ENCODE measurements at places on chromosomes 16 and 17.

GRCh38 chr17:43171586-43172487 is 823 bp downstream of the NBR1 start:
- no peak for DNase-seq

DNA sequence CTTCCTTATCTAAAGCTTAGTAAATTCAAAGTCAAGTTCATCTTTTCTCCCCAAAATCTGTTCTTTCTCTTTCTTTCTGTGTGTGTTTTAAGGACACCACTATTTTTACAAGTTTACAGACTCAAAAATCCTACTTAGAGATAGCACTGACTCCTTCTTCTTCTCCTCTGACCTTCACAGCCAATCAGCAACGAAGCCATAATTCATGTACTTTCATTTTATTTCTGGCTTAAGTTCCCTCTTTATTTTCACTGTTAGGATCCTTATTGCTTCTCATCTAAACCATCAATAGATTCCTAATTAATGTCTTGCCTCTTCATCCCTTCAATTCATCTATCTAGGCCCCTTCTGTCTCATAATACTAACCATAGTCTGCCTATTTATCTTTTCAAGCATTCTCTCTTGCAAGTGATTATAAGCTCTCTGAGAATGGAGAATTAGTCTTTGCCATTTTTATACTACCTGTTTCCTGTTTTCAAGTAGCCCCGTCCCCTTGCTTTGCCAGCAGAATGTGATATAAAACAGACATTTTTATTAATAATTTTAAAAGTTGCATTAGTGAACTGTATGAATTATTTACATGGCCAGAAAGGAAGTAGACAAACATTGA is 27.0 kb downstream of the CDC27 start:
- DNase-seq: no peak

DNA sequence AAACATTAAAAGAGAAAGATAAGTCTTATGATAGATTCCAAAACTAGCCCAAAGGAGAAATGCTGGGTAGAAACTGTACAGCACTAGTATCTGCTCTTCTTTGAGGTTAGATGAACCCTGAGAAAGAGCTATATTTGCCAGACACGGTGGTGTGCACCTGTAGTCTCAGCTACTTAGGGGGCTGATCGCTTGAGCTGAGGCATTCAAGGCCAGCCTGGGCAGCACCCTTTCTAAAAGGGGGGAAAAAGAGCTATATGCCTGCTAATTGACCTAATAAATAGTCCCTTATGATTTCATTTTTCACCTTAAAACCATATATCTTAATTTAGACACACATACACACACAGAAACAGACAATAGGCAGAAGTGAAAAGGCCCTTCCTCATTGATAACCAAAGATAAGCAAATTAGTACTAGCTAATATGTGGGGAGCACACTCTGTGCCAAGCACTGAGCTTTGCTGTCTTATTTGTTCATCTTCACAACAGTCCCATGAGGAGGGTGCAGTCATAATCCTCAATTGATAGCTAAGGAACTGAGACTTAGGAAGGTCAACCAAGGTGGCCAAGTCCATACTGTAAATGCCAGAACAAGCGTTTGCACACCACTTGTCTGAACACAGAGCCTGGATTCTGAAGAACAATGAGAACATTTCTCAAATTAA is 56.6 kb upstream of the NLK start:
- DNase-seq: no peak

- DNase-seq: no peak
Observed at GRCh38 chr16:54506214-54506580, 219.6 kb upstream of the IRX3 start.

- no peak for DNase-seq
Observed at GRCh38 chr16:69083306-69083941, 22.0 kb upstream of the HAS3 start.

- DNase-seq: no peak
Observed at GRCh38 chr16:1920727-1921171, 2.5 kb upstream of the HS3ST6 start.

DNA sequence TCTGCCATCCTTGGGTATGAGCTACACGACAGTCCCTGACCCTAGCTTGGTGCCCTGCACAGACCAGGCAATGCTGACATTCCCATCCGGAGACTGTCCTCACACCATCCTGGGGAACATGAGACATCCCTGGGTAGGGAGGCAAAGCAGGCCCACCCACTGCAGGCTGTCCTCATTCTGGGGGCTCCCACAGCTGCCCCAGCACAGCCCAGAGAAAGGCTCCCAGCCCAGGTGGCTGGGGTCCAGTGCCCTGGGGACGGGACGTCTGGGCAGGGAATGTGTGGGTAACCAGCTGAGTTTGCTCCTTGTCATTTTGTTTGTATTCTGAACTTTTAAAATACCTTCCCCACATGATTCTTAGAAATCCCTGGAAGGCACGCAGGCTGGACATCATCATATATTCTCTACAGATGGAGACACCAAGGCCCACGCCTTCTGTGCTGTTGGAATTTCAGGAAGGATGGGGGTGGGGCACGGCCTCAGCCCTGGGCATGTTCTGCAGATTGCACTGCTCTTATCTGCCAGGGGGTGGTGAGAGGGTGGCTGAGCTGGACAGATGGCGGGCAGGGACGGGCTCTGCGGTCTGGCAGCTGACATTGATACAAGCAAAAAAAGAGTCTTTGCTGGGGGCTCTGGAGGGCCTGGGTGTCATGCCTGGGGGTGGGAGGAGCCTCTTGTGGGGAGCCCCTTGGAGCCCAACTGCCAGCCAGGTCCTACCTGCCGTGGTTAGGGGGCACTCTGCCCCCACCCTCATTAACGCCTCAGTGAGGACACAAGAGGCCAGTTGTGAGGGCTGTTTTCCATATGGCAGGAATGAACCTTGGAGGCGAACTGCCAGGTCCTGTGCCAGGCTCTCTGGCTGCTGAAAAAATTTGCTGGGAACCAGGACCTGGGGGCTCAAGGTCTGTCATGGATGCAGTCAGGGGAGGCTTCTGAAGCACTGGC is 28.4 kb downstream of the LRRC75A start:
- no peak for DNase-seq

- DNase-seq: no peak
Observed at GRCh38 chr16:53528797-53529196, 25.8 kb upstream of the AKTIP start.

- no peak for DNase-seq
Observed at GRCh38 chr17:54235571-54235970, 412.8 kb downstream of the KIF2B start.

GRCh38 chr17:80703142-80703478 is 158.5 kb downstream of the RPTOR start:
- DNase-seq: no peak

DNA sequence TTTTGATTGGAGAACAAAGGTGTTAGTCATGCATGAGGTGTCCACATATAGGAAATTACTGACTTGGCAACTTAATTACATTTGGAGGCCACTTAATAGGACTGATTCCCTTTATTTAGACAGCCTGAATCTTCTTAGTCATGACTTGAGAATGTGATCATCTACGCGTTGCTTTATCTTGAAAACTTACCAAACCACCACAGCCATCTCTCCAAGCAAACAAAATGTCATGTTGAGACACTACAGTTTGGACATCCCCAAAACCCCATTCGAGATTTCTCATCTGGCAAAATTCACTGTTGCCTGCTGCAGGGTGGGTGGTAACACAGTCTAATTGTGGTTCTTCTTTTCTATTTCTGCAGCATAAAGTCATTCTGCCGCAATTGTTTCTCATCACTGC is 176.5 kb upstream of the CDH5 start:
- no peak for DNase-seq

DNA sequence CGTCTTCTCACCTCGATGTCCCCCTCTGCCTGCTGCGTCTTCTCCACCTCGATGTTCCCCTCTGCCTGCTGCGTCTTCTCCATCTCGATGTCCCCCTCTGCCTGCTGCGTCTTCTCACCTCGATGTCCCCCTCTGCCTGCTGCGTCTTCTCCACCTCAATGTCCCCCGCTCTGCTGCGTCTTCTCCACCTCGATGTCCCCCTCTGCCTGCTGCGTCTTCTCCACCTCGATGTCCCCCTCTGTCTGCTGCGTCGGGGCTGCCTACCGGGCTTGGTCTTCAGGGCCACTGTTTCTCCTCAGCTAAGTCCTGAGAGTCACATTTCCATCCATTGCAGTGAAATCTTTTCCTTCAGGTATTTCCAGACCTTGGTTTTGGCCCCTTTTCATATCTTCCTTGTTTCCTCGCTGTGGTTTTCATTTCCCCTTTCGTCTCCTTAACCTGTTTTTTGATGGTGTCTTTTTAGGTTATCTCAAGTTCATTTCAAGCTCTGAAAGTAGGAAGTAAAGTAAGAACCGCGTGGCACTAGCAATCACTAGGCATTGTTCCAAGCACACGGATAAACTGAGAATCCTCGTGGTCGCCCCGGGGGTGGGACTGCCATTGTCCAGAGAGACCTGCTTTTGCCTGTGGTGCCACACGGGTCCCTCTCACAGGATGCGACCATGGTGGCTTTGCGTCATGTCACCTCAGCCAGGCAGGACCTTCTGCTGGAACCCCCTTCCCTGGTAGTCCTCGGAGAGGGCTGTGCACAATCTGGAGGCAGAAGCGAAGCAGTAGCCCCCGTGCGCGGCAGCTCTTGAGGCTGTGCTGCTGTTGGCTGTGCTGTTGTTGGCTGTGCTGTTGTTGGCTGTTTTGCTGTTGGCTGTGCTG is 9.5 kb upstream of the ZNF750 start:
- DNase-seq: no peak

DNA sequence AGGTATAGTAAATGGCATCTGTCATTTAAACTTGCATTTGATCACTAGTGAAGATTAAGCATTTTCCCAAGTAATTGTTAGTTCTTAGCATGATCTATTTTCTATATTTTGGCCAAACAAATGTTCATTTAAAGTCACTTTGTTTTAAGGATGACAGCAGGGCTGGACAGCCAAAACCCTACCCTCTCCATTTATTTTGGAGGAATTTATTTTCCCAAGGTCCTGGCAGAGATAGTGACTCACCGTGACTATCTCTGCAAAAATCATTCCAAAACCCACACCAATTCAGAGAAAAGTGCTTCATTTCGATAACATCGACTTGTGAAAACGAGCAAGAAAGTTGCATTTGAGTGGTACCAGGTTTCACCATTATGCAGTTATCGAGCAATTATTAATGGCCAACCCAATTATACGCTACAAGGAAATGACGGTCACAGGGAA is 665 bp upstream of the AKAP1 start:
- DNase-seq: no peak

DNA sequence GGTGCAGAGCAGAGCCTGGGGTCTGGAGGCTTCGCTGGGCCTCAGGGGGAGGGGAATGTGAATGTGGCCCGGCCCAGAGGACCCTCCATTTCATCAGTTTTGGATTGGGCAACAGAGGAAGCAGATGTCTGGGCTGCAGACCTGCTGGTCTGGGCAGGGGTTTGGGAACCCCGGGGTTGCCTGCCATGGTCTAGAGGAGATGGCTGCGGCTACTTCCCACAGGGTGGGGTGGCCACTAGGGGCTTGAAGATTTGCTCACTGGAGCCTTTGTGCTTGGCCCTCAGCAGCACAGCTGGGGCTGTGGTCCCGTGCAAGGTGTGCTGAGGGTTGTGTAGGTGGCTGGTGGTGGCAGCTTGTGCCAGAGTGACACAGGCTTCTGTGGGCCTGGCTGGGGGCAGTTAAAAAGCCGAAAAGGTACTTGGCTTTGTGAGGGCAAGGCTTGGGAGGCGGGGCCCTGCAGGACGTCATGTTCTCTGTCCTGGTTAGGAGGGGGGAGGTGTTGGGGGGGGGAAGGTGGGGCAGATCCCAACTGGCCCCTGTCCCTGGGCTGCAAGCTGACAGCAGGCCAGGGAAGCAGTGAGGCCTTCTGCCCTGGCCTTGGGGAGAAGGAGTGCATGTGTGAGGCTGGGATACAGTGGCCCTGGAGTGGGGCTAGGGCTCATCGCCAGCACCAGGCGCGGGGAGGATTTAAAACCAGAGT is 98.0 kb downstream of the KPNA2 start:
- DNase-seq: no peak

- DNase-seq: no peak
Observed at GRCh38 chr16:88064011-88064888, 113.0 kb downstream of the BANP start.

GRCh38 chr16:89657442-89658220 is at the start of the genes CHMP1A and SPATA33:
TSS of gene CHMP1A (minus strand) at chr16:89657708. CDS start at chr16:89657588, 120 bp downstream.
TSS of gene SPATA33 (plus strand) at chr16:89657836. CDS start at chr16:89657912, 76 bp downstream.
- peak; percentile 80 for DNase-seq

- DNase-seq: no peak
Observed at GRCh38 chr17:6686026-6686425, 27.1 kb downstream of the SLC13A5 start.

GRCh38 chr16:15491411-15491810 is 57.0 kb downstream of the BMERB1 start:
- DNase-seq: no peak

- DNase-seq: no peak
Observed at GRCh38 chr16:59192551-59193199, 458.6 kb upstream of the GOT2 start.

- DNase-seq: no peak
Observed at GRCh38 chr17:49546546-49547535, 28.8 kb upstream of the NXPH3 start.

DNA sequence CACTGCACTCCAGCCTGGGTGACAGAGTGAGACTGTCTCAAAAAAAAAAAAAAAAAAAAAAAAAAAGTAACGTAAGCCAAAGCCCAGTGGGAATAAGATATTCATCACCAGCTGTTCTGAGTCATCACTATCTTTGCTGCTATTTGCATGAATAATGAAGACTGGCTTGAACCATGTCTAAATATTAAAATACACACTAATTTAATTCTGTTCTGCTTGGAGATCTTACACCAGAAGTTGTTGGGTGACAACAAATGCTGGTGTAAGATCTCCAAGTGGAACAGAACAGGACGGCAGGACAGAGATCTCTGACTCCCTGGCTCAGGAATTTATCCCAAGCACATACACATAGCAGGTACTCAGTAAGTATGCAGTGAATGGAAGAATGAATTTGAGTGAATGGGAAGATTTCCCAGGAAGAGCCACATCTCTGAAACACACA is 19.6 kb downstream of the DNAH17 start:
- DNase-seq: no peak

- DNase-seq: peak; percentile 56
Observed at GRCh38 chr17:76736349-76737081, 616 bp downstream of the SRSF2 start.

DNA sequence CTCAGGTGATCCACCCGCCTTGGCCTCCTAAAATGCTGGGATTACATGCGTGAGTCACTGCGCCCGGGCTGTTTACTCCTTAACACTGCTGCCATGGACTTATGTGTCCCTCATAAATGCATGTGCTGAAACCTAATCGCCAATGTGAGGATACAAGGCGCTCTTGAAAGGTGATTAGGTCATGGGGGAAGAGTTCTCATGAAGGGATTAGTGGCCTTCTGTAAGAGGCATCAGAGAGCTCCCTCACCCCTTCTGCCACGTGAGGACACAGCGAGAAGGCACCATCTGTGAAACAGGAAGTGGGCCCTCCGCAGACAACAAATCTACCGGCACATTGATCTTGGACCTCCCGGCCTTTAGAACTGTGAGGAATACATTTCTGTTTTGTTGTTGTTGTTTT is 19.1 kb downstream of the ITPRIPL2 start:
- no peak for DNase-seq

GRCh38 chr16:56828647-56829046 is 36.4 kb upstream of the SLC12A3 start:
- DNase-seq: no peak

GRCh38 chr17:14373614-14374259 is 72.9 kb downstream of the HS3ST3B1 start:
- DNase-seq: no peak

GRCh38 chr17:66835476-66835875 is 559 bp downstream of the CACNG5 start:
- DNase-seq: no peak

GRCh38 chr16:71339236-71340171 is 19.0 kb upstream of the CALB2 start:
- DNase-seq: no peak
